A549 treated with AZD2906 at 1 μM for 4 hours (cell line): ENCODE measurements at places on chromosomes 2 and 18. TPM values are rescaled to one million over a fixed set of nuclear protein-coding genes. Genes with fewer than 3 reads are reported as not detected.

Gene ATF2
- 14.8 to 21.3 TPM (median 18.0 TPM) in 5 replicates for total RNA-seq

Gene KLHL30
- total RNA-seq, result 0.16 to 0.25 TPM (median 0.22 TPM) in 5 replicates

Gene DQX1
- 0.07 to 0.15 TPM (median 0.13 TPM) in 5 replicates for total RNA-seq

Gene COL3A1
- 0.14 to 0.22 TPM (median 0.15 TPM) in 5 replicates for total RNA-seq
